ENCODE measurements at places on chromosomes 2 and 18.

GRCh38 chr2:114754907-114755563 is 312.6 kb downstream of the DPP10 start:
- no peak for DNase-seq

DNA sequence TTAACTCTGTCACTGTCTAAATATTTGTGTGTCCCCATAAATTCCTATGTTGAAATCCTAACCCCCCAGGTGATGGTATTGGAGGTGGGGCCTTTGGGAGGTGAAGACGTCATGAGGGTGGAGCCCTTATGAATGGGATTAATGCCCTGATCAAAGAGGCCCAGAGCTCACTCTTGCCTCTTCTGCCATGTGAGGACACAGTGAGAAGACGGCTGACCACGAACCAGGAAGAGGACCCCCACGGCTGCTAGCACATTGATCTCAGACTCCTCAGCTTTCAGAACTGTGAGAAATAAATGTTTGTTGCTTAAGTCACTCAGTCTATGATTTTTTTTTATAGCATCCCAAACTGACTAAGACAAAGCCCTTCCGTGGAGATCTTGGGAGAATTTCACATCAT is 71.2 kb downstream of the BCL2L11 start:
- no peak for DNase-seq

DNA sequence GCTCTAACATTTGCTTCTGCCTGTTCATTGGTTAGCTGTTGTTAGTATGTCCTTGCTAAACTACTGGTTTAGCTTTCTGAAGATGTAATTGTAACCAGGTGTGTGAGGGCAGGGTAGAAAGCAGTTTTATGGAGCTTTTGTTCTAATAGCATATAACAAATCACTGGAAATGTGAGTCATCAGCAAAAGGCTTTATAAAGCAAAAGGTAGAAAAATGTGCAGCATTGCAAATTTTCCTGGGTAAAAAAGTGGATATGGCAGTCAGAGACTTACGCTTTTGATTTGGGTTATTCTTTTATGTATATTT is 85.3 kb downstream of the ZNF407 start:
- DNase-seq = no peak

DNA sequence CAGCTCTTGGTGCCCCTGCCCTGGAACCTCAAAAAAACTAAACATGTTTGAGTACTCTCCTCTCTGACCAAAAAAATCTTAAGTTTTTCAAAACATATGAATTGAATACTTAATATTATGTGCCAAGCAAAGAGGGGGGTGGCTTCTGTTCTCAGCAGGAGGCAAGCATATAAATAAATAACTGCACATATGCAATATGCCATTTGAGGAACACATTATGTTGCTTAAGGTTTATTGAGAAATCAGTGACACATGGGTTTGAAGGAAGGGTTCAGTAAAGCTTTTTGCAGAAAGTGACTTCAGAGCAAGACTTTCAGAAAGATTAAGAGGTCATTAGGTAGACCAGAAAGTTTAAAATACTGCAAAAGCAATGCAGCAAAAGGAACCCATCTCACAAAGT is 429.2 kb downstream of the TDRD15 start:
- no peak for DNase-seq

GRCh38 chr2:9178110-9178903 is 28.3 kb upstream of the ASAP2 start:
- no peak for DNase-seq

Measured in activated T-cell treated with anti-CD3 and anti-CD28 coated beads for 48 hours (primary cell).